ENCODE measurements at places on chromosomes 5 and 9.

GRCh38 chr5:154078272-154078671 lies 39.5 kb downstream of the MFAP3 start:
- no peak for DNase-seq

DNA sequence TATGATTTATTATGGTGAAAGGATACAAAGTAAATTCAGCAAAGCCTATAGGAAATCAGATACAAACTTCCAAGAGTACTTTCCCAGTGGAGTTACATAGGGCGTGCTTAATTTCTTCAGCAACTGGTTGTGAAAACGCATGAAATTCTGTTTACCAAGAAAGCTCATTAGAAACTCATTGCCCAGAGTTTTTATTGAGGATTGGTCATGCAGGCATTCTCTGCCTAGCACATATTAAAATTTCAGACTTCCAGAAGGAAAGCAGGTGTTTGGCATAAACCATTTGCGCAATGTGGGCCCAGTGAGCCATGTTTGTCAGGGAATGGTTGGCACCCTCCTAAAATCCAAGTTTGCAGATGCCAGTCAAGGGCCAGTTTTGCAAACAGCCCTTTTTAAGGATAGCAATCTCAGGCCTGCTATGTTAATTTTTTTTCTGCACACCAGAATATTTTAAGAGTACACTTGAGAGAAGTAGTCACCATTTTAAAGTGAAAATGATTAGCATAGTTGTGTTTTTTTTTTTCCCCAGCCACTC lies 311.1 kb upstream of the CHD1 start:
- DNase-seq, result no peak

- no peak for DNase-seq
Measured at GRCh38 chr5:40514976-40515375, 164.7 kb upstream of the PTGER4 start.

DNA sequence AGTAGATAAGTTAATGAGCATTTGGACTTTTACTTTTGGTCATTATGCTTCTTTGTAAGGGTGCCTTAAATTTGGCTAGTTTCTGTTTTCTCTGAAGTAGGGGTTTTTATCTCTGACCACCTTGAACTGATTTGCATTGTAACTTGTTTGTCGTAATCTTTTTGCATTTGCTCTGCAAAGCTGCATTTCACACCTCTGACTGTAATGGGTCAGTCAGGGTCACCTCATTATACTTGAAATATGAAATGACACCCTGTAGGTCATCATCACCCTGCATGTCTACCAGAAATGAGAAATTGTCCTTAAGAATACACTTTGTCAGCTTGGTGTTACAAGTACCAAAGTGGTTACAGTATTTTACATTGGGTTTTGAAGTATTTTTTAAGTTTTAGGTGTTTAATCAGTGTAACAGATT lies 74.0 kb downstream of the KCNN2 start:
- no peak for DNase-seq

GRCh38 chr5:138032028-138032571 lies 779 bp downstream of the FAM13B start:
- DNase-seq, result no peak

- peak; percentile 70 for DNase-seq
Measured at GRCh38 chr9:21789541-21790037, 12.8 kb upstream of the MTAP start.

DNA sequence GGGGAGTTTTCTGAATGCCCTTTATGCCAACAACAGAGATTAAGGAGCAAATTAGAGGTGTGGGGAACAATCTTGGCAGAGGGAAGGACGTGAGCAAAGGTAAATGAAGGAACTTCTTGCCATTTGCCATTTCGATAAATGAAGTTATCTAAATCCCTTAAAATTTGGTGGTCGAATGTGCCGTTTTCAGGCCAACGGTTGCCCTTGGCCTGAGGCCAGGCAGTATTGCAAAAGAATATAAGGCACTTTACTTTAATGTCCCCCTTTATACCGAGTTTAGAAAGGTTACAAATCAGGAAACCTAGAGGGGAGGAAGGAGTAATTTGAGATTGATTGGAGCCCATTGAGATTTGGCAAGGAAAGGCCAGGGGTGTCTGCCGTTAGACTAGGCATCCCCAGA lies 26.3 kb downstream of the C9orf50 start:
- no peak for DNase-seq

All from left renal pelvis (tissue), 4 donors.